HAP-1 (cell line): ENCODE measurements at places on chromosomes 2 and 18.

DNA sequence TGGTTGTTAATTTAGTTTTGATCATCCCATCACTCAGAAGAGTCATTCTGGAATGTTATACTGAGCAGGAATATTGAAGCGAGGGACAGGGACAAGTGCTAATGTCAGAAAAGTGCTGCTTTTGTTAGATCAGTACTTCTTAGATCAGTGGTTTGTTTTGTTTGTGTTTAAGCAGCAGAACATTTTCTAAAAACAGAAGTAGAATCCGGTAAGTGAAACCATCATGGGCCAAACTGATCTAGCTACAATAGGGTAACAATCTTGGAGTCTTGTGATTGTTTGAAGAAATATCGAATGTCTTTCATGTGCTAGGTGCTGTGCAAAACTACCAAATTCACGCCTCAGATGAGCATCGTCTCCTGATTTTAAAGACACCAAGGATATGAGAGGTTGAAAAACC, 45.1 kb upstream of the SEC11C start:
- no peak for DNase-seq

GRCh38 chr18:75003764-75004690, 204.9 kb downstream of the PTGR3 start:
- DNase-seq: no peak

DNA sequence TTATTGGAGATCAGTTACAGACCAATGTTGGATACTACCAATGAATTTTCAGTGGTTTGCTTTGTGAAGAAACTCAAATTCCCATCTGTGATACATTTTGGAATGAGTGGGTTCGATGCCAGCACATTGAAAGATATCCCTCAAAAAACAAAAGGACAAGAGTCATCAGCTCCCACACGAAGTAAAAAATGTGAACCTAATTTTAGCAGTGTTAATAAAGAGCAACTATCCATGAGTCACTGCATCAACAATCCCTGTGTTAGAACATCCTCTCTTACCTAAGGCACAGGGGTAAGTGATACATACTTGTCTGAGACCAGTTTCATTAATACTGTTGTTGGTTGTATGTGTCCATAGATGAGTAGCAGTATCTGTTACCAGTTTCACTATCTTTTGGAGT, 551.8 kb upstream of the SOX11 start:
- DNase-seq: no peak

DNA sequence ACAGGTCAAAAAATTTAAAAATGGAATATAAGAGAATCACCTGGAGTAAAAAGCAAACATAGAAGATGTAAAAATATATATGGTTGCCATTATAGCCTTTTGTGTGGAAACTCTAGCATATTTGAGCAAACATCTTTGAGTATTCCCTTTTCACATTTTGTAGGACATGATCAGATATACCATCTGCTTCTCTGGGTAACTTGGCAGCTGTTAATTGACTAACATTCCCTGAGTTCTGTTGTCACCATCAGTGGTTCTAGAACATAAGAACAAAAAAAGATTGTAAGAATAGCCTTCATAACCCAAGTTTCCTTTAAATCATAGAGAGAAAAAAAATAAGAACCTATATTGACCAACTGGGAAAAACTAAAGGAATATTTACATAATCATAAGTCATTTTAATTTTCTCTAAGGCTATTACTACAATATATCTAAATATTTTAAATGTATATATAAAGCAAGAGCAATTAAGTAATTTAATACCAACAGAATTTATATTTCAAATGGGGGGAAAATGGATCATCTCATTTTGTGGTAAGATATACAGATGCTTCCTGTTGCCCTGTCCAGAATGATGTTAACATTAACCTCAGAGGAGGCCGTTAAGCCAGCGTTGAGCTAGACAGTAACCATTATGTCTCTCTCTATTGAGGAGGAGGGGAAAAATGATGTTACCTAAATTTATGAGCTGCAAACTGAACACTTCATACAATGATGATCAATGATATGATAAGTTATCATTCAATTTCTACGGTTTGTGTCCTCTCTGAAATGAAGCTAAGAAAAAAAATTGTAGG, 9.8 kb upstream of the INO80D start:
- no peak for DNase-seq

DNA sequence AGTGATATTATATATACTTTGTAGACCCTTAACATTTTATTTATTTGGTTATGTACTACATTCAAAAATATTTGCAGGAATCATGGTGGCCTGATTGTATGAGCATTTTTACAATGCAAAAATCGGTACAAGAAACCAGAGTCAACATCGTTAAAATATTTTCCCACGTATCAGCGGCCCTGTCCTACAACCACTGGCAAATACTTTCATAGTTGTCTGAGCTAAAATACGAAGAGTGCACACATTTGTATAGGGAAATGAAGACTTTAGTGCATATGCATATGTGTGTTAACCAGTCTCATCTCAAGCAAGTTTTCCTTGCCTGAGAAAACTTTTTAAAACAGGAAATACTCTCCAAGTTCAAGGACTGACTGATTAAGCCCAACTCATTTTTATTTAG, 35.9 kb downstream of the CCDC102B start:
- DNase-seq: no peak

GRCh38 chr18:55384551-55385275, 203.3 kb downstream of the TCF4 start:
- peak; percentile 50 for DNase-seq

GRCh38 chr2:62175728-62176127, 20.2 kb upstream of the B3GNT2 start:
- no peak for DNase-seq

DNA sequence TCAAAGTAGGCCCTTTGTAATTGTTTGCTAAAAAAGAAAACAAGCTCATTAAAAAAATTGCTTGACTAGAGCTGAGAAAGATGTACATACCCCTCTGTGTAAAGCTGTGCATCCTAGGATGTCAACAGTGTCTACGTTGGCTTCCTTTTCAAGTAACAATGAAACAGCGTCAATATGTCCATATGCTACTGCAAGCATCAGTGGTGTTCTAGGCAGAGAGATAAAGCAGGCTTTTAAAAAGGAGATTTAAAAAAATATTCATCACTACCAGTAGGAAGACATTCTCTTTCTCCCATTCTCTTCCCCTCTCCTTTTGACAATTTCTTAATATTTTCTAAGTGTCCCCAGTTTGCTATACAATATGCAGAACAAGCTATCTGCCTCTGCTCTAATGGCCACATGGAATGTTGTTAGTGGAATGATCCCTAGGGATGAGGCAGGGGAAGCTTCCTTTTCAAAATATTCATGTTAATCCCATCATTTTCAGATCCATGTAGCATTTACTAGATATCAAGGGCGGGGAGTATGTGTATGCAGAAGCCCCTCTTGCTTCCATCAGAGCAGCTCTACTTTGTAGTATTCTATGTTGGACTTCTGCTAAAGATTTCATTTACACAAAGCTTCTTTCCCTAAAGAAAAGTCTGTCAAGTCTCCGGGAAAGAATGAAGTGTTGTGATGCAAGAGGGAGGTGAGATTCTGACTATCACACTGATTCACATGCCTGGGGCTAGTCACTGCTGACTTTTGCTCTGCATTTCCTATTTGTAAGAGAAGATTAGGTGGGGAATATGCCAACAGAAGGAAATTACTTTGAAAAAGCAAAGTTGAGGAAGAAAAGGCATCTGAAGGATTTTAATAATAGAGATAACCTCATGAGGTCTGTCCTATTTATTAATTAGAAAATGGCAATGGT, 81.5 kb upstream of the PGAP1 start:
- DNase-seq: no peak

DNA sequence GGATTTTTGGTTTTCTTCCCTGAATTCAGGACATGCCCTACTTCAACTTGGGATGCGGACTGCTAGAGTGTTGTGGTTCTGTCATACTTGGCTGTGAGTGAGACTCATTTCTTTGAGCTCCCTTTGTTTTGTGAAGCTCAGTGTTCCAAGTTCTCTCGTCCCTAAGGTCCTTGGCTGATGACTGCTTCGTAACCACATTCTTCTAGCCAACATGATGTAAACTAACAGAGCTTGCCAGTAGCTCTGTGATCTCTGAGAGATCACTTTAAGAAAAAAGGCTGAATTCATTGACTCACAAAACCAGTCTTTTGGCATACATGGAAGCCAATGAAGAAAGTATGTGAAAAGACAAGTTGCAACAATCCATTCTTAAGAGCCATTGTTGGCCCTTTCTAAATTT, 96.9 kb upstream of the MSTN start:
- no peak for DNase-seq

DNA sequence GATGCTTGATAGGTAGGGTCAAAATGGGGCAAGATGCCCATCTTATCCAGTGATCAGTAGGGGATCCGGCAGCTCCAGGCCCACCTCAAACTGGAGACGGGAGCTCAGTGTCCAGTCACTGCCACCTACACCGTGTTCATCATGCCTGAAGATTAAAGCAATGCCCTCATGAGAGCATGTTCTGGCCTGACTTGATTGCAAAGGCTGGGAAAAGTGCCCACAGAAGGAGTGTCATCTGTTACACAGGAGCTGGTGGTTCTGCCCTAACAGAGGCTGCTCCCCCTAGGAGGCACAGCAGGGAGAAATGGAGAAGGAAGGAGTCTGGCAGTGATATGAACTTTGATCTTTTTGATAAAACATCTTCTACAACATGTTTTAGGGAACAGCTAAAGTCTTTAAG, 92.3 kb downstream of the CCBE1 start:
- no peak for DNase-seq

GRCh38 chr18:76306685-76307292, 188.3 kb downstream of the ZNF516 start:
- DNase-seq: no peak

DNA sequence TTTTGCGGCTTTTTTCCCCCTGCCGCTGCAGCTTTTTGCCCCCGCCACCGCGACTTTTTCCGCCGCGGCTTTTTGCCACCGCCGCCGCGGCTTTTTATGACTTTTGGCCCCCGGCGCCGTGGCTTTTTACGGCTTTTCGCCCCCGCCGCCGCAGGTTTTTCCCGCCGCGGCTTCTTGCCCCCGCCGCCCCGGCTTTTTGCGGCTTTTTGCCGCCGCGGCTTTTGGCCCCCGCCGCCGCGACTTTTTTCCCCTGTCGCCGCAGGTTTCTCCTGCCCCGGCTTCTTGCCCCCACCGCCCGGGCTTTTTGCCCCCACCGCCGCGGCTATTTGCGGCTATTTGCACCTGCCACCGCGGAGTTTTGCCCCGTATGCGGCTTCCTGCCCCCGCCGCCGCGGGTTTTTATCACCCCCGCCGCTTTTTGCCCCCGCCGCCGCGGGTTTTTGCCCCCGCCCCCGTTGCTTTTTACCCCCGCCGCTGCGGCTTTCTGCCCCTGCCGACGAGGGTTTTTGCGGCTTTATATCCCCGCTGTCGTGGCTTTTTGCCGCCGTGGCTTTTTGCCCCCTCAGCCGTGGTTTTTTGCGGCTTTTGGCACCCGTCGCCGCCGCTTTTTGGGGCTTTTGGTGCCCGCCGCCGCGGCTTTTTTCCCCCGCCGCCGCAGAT, 2750.9 kb downstream of the RPIA start:
- DNase-seq: peak; percentile 25

DNA sequence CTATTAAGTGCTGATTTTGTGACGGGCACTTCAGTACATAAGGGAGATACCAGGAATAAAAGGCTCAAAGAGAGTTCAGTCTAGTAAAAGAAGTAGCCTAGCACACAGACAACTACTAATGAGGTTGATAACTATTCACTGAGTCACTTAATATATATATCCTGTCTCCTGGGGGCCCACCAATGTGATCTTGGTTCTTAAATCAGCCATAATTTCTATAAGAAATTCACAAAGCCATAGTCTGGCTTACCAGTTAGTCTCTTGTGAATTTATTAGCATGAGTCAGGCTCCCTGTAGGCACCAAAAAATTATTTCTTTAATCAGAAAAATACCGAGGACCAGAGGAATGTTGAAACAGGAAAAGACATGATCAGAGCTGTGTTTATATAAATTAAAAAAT, 10.4 kb downstream of the KCNE4 start:
- DNase-seq: no peak

GRCh38 chr2:161044095-161044865, 115.9 kb upstream of the TANK start:
- DNase-seq: no peak

DNA sequence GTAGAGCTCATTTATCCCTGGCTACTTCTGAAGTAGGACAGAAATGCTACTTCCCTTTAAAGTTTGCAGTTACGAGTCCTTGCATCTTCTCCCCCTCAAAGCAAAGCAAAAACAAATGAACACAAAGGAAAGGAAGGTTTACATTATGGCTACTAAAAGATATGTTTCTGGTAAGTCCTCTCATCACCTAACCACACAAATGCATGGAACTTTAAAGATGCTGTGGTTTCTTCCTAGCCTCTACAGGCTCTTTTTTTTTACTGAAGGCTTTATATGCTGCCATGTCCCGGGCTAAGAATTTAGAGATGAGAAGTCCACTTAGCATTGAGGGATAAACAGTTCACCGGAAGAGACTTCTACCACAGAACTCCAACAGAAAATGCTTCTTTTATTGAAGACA, 291.2 kb downstream of the SS18 start:
- DNase-seq: no peak

GRCh38 chr2:230928701-230929380, 3.8 kb upstream of the GPR55 start:
- no peak for DNase-seq
